ENCODE measurements at places on chromosomes 2 and 18. TPM values are rescaled to one million over a fixed set of nuclear protein-coding genes. Genes with fewer than 3 reads are reported as not detected.

- DNase-seq, result no peak
Measured at GRCh38 chr18:29174891-29175290, 998.0 kb upstream of the CDH2 start.

Gene AQP4
- polyA plus RNA-seq, result not detected

DNA sequence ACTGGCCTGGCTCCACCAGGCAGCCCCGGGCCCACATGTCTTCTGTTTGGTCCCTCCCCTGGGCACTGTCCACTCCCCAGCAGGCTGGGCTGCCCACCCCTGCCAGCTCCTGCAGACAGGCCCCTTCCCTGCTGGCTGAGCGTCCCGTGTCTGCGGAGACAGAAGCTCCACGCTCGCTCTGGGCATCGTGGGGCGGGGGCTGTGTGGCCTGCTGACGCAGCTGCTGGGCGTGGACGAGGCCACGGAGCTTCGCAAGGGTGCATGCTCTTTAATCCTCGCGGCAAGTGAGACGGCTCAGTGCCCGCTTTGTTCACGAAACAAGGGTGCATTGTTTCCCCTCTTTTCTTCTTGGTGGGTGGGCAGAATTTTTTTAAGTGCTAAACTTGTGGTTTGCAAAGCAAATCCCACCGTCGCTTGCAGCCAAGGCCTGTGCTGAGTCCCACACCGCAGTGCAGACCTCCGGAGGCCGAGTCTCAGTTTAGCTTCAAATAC is 132.8 kb upstream of the CTDP1 start:
- DNase-seq, result no peak

Gene PPM1B
- polyA plus RNA-seq, result 46.2 TPM

GRCh38 chr2:32902986-32903385 is 43.8 kb upstream of the LTBP1 start:
- DNase-seq, result no peak

Gene DNER
- polyA plus RNA-seq, result 0.19 TPM

Gene REG1B
- polyA plus RNA-seq, result 0.27 TPM

Gene SFT2D3
- polyA plus RNA-seq, result 2.8 TPM

- no peak for DNase-seq
Measured at GRCh38 chr2:238875101-238875470, 27.2 kb downstream of the TWIST2 start.

DNA sequence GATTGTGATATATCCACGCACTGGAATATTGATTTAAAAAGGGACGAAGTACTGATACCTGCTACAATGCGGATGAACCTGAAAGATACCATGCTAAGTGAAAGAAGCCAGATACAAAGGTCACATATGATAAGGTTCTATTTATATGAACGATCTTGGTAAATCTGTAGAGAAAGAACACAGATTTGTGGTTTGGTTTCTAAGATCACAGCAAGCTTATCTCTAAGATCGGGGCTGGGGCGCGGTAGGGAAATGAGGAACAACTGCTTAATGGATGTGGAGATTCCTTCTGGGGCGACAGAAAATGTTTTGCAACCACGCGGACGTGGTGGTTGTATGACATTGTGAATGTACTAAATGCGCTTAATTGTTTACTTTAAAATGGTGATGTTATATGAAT is 60.1 kb downstream of the NEDD4L start:
- no peak for DNase-seq

All from heart left ventricle (tissue), 16 donors.